Natural killer cell treated with Interleukin-12 subunit alpha and Interleukin-12 subunit beta and Interleukin-15 and Interleukin-18, amount 100 ng/mL, for 72 hours (primary cell): ENCODE measurements at places on chromosomes 5 and 9.

DNA sequence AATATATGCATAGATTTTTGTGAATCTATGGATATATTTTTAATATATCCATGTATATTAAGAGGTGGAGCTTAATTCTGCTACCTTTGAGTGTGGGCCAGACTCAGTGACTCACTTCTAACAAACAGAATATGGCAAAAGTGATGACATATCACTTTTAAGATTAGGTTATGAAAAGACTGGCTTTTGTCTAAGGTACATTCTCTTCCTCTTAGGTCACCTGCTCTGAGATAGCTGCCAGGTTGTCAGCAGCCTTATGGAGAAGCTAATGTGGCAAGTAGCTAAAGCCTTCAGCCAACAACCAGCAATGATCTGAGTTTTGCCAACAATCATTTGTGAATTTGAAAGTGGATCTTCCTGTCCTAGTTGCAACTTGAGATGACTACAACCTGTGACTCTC, 83.8 kb downstream of the ANKRD31 start:
- no peak for DNase-seq

DNA sequence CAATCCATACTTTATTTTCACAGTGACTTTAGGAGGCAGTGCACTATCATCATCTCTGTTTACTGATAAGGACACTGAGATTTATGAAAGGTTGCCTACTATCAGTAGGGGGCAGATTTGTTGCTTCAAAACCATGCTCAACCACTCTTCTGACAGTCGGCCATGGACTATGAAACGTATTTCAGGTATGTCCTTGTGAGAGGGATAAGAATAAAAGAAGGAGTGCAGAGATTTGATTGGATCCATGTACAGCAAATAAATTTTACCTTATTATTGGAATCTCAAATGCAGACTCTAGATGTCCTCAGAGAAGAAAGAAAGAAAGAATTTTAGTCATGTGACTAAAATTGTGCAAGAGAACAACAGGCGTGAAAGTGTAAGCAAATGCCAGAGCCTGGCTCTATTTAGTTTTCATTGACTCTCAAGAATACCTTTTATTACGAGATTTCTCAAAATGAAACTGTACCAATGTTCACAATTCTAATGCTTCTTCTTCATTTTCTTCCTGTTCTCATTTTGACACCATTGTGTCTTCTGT, 296.6 kb upstream of the RASA1 start:
- no peak for DNase-seq

DNA sequence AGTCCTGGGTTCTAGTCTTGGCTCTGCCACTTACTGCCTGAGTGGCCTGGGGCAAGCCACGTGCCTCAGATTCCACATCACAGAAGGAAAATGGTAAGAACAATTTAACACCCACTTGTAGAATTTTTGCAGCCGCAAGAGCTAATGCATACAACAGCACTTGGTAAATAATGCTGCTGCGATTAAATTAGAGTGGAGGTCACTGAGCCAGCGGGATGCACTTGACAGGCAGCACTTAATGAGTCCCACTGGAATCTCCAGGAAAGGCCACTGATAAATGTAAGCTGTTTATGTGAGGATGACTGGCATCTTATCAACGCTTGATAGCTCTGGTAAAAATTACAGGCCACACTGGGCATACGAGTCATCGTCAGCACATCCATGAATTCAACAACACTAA, 59.4 kb upstream of the UBTD2 start:
- no peak for DNase-seq

DNA sequence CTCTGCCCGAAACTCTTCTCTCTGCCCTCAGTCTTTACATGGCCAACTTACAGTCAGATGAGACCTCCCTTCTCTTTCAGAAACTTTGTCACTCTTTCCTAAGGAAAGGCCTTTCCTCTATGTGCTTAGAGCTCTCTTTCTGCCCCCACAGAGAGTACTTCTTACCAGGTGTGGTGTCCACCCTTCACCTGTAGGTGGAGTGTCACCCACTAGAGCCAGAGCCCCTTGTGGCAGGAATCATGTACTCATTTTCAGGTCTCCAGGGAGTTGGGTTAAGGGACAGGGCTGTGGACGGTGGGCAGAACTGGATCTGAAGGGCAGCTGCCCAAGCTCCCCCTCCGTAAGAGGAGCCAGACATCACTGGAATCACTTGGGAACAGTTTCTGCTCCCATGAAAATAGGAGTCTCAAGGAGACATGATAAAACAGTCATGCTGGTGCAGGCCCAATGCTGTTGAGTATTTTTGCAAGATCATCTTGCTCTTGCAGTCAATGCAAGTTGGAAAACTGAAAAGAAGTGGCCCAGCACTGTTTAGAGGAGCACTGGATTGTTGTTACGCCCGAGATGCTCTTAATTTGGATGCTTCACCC, 436.7 kb downstream of the ZSWIM6 start:
- DNase-seq, result no peak

DNA sequence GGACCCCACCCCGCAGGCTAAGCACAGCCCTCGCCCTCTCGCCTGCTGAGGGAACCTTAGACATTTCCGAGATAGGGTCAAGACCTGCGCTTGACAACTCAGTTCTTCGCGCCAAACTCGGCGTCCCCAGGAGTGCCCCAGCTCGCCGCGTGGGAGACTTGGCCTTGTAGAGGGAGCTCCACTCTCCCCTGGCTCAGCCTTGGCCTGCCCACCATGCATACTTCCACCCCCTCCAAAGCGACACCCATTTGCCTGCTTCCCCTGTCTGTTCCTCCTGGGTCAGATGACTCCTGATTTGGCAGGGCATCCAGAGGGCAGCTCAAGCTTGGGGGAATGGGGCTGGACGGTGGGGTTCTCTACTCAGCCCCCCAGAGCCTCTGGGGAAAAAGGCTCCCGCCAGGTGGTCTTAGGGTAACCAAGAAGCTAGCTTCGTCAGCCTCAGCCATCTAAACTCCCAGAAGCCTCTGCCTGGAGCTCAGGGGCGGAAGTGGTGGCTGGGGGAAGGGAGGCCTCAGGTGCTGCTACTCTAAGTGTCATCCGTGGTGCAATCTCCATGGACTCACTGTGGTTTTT, 560 bp downstream of the DOCK2 start:
- DNase-seq, result peak; percentile 88

DNA sequence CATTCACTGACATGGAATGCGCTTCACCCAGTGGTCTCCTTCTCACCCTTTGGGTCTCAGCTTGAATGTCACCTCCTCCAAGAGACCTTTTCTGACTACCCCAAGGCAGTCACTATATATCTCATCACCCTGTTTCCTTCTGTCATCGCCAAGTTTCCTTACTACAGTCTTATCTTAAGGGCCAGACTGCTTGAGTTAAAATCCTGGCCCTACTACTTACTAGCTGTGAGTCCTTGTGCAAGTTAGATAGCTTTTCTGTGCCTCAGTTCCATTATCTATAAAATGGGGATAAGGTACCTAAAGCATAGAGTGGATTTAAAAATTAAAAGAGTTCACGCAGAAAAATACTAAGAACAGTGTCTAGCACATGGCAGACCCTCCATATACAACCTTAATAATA, 132.4 kb downstream of the GABBR2 start:
- no peak for DNase-seq

DNA sequence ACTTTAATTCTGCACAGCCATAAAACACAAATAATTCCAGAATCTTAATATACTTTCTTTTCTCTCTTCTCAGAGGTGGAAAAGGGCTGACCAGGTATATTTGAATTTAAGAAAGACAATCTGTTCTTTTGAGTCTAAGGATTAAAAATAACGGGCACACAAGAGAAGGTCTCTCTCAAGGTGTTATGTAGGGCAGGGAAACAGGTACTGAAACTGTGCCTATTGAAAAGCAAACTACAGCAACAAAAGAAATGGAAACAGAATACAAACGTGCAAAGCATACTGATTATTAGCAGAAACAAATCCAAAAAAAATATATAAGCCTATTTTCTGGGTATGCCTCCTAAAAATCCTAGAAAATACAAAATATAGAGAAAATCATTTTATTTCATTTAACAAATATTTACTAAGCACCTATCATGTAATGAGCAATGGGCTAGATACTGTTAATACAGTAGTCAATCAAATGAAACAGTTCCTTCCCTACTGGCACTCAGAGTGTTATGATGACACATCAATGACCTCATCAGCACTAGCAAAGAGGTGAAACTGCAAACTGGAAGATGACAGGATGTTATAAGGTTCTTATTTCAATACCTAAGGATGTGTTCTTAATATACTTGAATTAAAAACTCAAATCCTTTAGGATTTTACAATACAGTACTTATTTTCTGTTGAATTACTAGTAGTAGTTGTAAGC, 87.7 kb downstream of the AUH start:
- DNase-seq, result no peak

- no peak for DNase-seq
Observed at GRCh38 chr9:121939643-121940042, 153.5 kb downstream of the TTLL11 start.

- no peak for DNase-seq
Observed at GRCh38 chr5:72179028-72179815, 71.9 kb downstream of the MAP1B start.

DNA sequence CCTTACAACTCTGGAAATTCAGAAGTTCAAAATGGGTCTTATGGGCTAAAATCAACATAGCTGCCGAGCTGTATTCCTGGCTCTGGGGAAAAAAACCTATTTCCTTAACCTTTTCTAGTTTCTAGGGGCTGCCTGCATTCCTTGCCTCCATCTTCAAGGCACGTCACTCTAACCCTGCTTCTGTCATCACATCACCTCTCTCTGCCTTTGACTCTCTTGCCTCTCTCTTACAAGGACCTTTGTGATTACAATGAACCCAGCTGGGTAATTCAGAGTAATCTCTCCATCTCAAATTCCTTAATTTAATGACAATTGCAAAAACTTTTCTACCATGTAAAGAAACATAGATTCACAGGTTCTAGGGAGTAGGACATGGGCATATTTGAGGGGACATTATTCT, 103.1 kb upstream of the SMC2 start:
- DNase-seq, result no peak

GRCh38 chr5:138910546-138911185, 35.5 kb upstream of the LRRTM2 start:
- DNase-seq, result no peak

DNA sequence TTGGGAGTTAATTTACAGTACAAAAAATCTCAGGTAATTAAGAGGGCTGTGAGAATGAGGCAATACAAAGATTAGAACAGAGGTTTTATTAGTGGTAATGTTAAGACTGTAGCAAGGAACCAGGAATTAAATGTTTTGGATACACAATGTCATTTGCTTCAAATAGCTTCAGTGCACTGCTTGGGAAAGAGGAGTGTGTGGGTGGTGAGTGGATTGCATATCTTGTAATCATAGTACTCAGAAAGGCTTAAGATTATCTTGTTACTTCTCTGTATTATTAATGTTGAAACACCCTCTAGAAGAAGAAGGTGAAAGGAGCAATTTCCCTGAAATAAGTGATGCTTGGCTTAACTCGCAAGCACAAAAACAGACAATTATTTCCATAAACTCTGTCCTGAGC, 21.0 kb upstream of the TBCA start:
- DNase-seq, result no peak

DNA sequence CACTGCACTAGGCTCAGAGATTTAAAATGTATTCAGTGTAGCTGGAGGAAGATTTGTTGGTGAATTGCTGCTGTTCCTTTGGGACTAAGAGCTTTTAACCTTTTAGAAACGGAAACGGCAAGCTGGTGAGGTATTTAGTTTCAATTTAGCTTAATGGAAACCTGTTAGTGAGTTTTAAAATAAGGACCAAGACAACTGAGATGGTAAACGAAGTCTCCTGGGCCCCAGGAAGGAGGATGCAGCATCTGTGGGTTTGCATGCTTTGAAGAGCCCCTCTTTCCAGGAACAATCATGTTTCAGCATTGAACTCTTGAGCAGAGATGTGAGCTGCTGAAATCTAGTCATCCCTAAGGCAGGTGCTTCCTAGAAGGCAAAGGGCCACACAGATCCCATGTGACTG, 16.5 kb downstream of the DNAI1 start:
- no peak for DNase-seq

GRCh38 chr9:125878164-125878631, 131.0 kb downstream of the PBX3 start:
- DNase-seq, result no peak

- DNase-seq, result no peak
Observed at GRCh38 chr5:133610489-133611356, 1.6 kb downstream of the FSTL4 start.

GRCh38 chr9:93960221-93960970, 5.2 kb upstream of the BARX1 start:
- peak; percentile 60 for DNase-seq

GRCh38 chr5:172385010-172385563, 69.2 kb downstream of the SH3PXD2B start:
- no peak for DNase-seq

DNA sequence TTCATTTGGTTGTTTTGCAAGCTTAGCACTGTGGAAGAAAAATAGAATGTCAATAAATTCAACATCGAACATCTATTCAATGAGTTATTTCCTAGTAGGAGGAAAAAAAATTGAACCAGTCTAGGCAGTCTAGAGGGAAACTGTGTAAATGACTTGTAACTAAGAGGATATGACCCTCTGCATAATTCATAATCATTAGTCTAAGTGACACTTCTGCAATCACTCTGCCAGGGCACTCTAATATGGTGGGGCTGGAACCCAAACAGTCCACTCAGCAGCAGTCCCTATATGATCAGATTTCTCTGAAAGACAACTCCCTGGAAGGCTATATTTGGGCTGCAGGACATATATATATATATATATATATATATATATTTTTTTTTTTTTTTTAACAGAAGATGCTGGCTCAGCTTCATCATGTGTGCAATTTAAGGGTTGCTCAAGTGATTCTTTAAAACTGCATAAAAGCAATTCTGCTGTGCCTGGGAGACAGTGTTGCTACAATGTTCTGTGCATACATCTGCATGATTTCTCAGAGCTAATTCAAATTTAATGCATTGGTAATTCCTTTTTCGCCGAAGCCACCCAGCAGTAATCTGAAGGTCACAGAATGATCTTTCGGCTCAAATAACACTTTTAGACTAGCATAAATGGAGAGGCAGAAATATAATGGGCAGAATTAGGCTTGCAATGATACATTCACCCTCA, 482.1 kb upstream of the ZNF608 start:
- no peak for DNase-seq

- no peak for DNase-seq
Observed at GRCh38 chr5:56376128-56376527, 143.0 kb upstream of the ANKRD55 start.
